ENCODE measurements at places on chromosomes 3 and 15.

- no peak for DNase-seq
These were observed 64.9 kb upstream of the PRICKLE2 start for GRCh38 chr3:64290161-64290560.

- DNase-seq: no peak
These were observed 45.2 kb upstream of the CCDC80 start for GRCh38 chr3:112685956-112686799.

DNA sequence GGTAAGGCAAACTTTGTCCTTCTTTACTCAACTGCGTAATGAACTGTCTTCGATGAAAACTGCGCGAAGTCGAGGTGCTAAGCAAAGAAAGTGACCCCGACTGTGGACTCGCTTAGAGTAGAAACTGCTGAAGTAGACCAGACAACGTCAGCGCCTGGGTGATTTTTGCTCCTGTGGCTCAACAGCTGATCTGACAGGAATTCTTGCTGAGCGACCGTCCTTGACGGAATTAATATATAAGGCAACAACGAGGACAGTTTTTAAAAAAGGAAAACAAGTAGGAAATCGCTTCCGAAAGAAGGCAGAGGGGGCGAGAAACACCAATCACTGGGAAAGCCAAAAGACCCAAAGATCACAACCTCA is 541 bp downstream of the RPS27L start:
- DNase-seq: no peak

GRCh38 chr15:60374209-60374608 is 23.6 kb downstream of the ANXA2 start:
- DNase-seq: no peak

GRCh38 chr3:101635954-101636798 is 40.8 kb downstream of the ZBTB11 start:
- DNase-seq: peak; percentile 42

DNA sequence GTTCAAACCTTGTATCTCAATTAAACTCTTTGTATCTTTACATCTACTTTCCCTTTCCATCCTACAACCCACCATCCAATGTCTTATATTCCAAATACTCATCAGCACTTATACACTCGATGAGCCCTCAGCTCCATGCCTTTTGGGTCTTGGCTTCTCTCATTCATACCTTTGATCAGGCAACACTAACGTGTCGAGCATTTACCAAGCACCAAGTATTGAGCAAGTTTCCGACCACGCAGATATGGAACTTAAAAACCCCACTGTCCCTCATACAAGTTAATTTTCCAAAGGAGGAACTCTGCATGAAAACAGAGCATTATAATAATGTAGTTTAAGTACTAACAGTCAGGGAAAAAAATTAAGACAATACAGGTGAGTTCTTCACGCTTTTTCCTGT is 102.8 kb downstream of the IL1RAP start:
- DNase-seq: no peak

DNA sequence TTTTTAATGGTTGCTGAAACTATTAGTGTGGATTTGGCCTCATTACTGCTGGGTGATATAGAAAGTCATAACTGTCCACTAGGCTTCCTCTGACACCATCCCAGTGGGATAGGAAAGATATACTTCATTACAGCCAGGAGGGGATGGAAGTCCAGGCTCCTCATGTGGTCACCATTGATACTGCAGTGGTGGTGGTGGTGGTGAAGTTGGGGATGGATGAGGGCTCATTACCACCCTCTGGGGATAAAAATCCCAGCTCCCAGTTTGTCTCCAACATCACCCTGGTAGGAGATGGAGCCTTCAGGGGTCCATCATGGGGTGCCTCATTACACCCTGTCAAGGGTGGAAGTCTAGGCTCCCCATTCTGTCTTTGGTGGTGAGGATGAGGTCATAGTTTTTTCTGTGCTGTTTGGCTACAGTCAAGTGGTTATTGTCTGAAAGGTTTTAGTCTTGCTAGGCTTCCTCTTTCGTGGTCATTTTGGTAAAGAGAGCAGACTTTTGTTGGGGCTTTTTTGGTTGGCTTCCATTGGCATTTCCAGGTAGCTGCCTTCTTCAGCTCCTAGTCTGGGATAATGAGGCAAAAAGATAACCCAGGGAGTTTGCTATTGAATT is 30.1 kb upstream of the FILIP1L start:
- no peak for DNase-seq

DNA sequence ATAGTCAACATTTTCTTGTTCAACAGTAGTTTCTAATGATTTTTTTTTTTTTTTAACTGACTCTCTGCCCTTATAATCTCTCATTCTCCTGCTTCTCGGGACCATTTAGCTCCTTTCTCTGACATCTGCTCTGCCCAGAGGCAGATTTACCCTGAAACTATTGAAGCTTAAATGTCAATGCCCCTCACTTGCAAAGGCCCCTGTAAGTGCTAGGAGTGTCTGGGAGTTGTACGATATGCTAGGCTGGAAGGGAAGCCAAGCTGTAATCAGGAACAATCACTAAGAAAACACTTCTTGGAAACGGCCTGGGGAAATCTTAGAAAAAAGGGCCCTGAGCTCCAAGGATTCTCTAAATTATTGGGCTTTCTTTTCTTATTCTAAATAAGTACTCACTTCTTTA is 5.8 kb upstream of the PLOD2 start:
- DNase-seq: no peak

DNA sequence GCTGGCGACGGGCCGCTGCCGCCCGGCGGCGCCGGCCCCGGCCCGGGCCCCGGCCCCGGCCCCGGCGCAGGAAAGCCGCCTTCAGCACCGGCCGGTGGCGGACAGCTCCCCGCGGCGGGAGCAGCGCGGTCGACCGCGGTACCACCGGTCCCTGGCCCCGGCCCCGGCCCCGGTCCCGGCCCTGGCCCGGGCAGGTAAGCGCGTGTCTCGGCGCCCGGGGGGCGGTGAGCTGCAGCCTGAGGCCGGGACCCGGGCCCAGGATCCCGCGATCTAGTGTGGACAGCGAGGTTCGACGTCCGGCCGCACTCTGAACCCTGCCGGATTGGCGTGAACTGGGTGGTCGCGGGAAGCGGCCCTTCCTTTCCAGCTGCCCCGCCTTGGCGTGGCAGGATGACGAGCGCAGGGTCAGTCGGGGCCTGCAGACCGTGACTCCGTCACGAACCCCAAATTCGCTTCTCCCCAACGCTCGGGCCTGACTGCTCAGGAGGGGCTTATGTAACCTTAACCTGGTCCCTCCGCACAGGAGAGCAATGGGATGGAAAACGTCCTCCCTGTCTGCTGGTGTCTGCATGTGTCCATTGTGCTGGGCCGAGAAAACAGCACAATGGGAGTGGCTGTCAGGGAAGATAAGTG is 472 bp downstream of the BSN start:
- DNase-seq: no peak

DNA sequence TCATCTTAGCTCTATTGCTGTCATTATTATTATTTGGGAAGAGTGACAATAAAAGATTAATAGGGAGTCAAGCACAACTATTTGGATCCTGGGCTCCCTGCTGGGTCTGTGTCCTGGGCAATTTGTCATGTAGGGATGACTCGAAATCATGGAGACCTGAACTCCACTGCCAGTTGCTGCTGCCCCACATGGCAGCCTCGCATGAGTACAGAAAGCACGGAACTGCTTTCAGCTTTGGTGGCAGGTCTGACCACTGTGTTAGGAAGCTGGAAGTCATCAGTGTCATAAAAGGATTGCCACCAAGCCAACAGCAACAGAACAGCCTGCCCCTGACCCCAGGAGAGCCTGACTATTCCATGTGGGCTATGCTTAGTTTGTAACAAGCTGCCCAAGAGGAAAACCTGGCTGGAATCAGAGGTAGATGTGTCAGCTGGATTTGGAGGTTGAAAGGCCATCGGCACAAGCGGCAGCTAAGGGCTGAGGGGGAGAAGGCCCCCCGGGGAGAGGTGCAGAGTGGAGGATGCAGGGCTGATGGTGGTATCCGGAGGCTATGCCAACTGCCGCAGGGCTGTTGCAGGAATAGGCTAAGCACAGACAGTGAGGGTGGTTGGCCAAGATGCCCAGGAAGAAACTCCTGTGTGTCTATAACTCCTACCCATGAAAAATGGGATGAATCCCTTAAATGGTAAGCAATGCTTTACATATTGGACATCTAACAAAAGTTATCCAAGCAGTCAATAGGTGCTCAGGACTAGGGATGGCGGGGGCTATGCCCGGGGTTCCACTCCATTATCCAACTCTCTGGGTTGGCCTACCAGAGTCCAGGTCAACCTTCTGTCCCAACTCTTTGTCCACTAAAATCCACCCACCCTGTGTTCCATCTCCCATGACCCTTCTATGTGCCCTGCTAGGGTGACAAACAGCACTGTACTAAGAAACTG is 291.6 kb downstream of the ADAMTS17 start:
- DNase-seq: no peak

GRCh38 chr3:119676020-119676419 is 1.2 kb downstream of the COX17 start:
- DNase-seq: no peak

DNA sequence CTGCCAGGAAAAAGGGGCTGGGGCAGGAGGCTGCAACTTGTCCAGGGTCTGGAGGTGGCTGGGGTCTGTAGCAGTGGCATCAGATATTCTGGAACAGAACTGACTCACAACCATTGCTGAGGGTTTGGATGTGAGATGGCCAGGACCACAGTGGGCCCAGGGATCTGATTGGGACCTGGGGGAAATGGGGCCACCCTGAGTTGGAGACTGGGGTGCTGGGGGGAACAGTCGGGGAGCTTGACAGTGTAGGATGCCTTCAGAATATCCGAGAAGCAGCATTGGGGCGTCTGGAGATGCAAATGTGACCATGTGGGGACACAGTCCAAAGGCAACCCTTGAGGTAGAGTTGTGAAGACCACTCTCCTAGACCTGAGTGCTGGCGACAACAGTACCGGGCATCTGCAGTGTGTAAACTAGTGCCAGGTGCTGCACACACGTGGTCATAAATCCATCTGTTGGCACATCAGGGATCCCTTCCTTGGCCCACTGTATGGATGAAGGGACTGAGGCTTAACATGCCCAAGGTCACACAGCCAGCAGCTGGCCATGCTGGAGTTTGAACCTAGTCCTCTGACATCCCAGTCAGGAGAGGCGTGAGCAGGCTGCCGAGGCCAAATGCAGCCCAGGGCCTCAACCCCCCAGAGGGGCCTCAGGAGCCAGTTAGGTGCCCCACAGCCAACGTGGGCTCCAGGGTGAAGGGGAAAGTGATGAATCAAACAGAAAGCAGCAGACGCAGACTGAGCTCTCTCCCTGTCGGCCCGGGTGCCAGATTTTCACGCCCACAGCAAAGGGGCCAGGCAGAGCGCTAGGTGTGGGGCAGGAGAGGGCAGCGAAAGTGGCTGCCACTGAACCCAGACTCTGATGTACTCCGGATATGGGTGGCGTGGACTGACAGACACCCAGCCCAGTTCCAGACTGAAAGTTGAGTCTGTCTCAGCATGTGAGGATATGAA is 18.8 kb downstream of the HEMK1 start:
- DNase-seq: peak; percentile 33

- no peak for DNase-seq
These were observed 5.4 kb upstream of the FBN1 start for GRCh38 chr15:48650931-48651330.

GRCh38 chr3:156705761-156706616 is 31.6 kb downstream of the TIPARP start:
- no peak for DNase-seq

GRCh38 chr3:150756491-150757059 is 6.4 kb downstream of the SIAH2 start:
- no peak for DNase-seq
